SK-N-SH (cell line): ENCODE measurements at places on chromosomes 1 and 21. TPM values are rescaled to one million over a fixed set of nuclear protein-coding genes. Genes with fewer than 3 reads are reported as not detected.

C1orf226 gene
- 0.03 and 0.05 TPM in 2 replicates for polyA plus RNA-seq

SELL gene
- 0.52 and 0.58 TPM in 2 replicates for polyA plus RNA-seq

LDLRAD1 gene
- not detected in 2 replicates for polyA plus RNA-seq

BROX gene
- polyA plus RNA-seq: 3.8 and 4.0 TPM in 2 replicates

LRRC3 gene
- 1.9 and 2.3 TPM in 2 replicates for polyA plus RNA-seq

VAMP3 gene
- 96.4 and 114 TPM in 2 replicates for polyA plus RNA-seq

C1orf87 gene
- not detected in 2 replicates for polyA plus RNA-seq

PLA2G5 gene
- polyA plus RNA-seq: not detected in 2 replicates

- no peak overlapping the region for H3K4me3 ChIP-seq
- H3K27me3 ChIP-seq: no peaks in the 10 kb centered on the region
- H3K4me1 ChIP-seq: 0 out of 2 replicates have a peak, but pooled peaks cover 3% of the 10 kb centered on the region
- H3K27ac ChIP-seq: no peak overlapping the region
- no peaks in the 10 kb centered on the region for H3K36me3 ChIP-seq
- no peak for DNase-seq
Measured at GRCh38 chr1:171501305-171502024, 16.1 kb downstream of the PRRC2C start.

- H3K27me3 ChIP-seq: no peaks in the 10 kb centered on the region
- H3K4me1 ChIP-seq: no peaks in the 10 kb centered on the region
- H3K36me3 ChIP-seq: no peaks in the 10 kb centered on the region
- DNase-seq: no peak
Measured at GRCh38 chr21:15383588-15383987, 318.8 kb upstream of the NRIP1 start.

- peaks cover 94% of the 10 kb centered on the region for H3K36me3 ChIP-seq
- no peak for DNase-seq
- H3K4me3 ChIP-seq: no peak overlapping the region
- no peaks in the 10 kb centered on the region for H3K27me3 ChIP-seq
Measured at GRCh38 chr1:201146626-201147390, 7.5 kb downstream of the TMEM9 start.

DNA sequence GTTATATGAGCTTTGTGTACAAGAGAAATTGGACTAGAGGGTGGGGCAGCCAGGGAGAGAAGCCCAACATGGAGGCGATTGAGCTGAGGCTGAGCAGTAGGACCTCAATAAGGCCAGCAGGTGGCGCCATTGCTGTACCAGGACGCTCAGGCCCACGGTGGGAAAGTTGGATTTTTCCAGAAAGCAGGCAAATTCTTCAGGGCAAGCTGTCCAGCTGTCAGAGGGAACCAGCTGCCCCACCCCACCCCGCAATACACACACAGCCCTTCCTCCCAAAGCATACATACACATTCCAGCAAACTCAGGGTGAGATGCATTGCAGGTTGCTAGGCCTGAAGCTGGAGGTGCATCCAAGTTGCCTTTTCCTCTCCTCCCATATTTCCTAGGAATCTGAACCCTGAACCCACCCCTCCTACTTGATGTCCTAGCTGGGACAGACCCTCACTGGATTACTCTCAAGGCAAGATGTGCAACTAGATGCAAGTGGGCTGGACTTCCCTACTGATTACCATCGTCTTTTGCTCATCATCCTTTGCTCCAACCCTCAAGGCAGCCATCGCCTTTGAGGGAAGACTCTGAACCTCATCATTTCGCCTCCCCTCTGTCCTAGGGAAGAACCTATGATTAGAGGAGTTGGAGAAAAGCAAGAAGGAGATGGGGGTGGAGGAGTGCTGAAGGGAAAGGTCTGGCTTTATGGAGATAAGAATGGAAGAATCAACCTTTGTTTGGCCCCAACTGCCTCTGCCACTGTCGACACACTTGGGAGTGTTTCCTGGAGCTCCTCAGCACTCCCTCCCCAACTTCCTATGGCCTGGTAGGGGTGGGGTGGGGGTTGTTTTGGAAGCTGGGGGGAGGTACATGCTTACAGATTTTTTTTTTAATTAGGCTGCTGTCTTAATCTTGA is 25.5 kb downstream of the CD34 start:
- H3K4me1 ChIP-seq: peaks cover 14% of the 10 kb centered on the region
- H3K4me3 ChIP-seq: no peak overlapping the region
- H3K27me3 ChIP-seq: no peaks in the 10 kb centered on the region; the same call in 1 of the 2 replicates
- H3K27ac ChIP-seq: no peak overlapping the region
- H3K36me3 ChIP-seq: no peaks in the 10 kb centered on the region

DNA sequence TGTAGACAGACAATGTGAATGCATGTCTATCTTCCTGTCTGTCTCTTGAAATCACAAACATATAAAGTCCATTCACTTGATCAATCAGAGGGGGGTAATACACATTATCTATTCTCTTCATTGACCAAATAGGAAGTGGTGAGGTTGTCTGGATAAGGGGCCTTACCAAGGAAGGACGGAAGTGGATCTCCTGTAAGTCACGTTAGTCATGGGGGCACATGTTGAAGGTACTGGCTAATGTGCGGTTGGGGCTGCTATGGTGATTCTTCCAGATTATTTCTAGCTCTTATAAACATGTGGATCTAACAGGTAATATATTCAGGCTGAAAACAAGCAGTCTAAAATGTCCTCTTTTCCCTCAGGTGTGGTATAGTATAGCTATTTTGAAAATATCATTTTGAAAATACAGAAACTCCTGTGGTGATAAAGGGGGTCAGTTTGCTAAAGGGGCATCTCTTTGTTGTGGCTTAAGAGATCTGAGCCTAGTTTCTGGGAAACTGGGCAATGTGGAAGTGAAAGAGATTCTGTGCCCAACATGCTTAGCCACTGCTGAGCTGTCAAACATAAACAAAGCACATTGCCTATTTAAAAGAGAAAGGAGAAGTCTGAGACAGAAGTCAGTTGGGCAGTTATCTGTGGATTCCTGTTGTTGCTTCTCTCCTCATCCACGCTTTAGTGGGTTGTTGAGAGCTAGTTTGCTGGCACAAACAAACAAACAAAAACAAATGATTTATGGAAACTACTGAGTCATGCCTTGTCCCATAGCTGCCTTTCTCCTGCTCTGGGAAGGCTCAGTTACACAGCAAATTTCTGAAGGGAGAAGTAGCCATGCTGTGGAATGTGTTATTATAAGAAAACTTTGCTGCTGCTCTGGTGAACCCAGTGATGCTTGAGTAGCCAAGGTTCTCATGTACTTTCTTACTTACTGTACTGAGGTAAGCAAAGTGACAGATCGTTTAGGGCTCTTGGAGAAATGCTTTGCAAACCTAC is 166.9 kb downstream of the HLX start:
- no peaks in the 10 kb centered on the region for H3K36me3 ChIP-seq
- no peak overlapping the region for H3K27ac ChIP-seq
- no peaks in the 10 kb centered on the region for H3K27me3 ChIP-seq
- H3K4me1 ChIP-seq: no peaks in the 10 kb centered on the region

GRCh38 chr1:78080767-78081166 is 35.0 kb downstream of the GIPC2 start:
- peaks cover under 1% of the 10 kb centered on the region for H3K36me3 ChIP-seq
- H3K4me3 ChIP-seq: no peak overlapping the region
- H3K27me3 ChIP-seq: no peaks in the 10 kb centered on the region
- no peaks in the 10 kb centered on the region; the same call in 1 of the 2 replicates for H3K4me1 ChIP-seq
- DNase-seq: no peak
- no peak overlapping the region for H3K27ac ChIP-seq

DNA sequence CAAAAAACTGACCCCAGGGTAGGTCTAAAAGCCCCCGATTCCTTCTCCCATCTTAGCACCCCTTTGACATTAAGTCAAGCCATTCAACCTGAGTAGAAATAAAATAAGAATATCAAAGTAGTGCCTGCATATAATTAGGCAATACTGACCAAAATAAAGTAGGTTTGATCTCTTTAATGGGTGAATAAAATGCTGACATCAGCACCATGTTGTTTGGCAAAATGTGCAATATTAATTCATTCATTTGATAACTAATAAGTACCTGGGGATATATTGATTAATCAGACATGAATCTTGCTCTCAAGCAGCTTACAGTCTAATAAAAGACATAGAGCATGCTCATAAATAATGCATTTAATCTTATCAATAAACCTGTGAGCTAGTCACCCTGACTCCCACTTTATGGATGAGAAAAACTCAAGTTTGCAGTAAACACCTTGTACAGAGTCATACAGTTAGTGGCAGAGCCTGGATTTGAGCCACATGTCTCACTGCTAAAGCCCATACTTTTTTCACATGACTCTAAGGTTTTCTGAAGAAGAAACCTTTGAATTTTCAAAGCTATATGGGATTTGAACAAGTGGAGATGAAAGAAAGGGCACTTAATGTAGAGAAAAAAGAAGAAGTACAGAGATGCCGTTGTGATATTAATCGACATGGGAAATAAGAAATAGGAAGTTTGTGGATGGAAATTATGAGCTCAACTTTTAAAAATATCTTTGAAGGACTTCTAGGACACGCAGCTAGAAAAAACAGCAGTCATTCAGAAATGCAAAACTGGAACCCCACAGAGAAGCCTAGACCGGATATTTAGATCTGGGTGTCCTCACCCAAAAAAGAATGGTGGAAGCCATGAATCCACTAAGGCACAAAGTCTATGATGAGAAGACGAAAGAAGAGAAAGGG is 183.9 kb downstream of the TOMM20 start:
- H3K4me3 ChIP-seq: no peak overlapping the region
- H3K36me3 ChIP-seq: no peaks in the 10 kb centered on the region
- H3K27ac ChIP-seq: no peak overlapping the region
- no peaks in the 10 kb centered on the region for H3K27me3 ChIP-seq
- no peak for DNase-seq
- no peaks in the 10 kb centered on the region for H3K4me1 ChIP-seq

DNA sequence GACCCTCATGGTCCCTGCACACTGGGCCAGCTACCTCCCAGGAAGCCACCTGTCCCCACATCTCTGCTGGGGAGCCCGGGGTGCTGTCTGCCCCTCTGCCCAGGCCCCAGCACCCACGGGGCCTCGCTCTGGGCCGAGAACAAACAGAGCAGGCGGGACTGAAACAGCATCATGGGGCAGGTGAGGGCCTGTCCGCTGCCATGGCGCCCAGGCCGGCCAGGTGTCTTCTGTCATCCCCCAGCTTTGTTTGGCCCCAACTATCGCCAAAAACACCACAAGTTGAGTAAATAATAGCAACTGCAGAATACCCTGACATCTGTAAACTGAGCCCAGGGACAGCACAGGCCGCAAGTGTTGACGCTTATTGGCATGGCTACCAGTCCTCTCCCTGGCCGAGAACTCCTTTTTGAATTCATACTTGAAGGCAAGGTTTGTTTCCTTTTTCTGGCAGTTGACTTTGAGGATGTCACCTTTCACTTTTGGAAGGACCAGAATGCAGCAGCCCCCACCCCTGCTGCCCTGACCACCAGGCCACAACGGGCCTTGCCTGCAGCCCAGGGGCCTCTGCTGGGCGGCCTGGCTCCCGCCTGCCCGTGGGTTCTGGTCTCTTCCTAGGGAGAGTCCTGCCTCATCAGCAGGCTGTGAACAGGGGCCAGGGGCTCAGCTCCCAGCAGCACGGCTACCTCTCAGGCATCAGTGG is 152.7 kb downstream of the CASZ1 start:
- H3K27ac ChIP-seq: no peak overlapping the region
- no peaks in the 10 kb centered on the region for H3K36me3 ChIP-seq
- H3K27me3 ChIP-seq: no peaks in the 10 kb centered on the region
- no peak for DNase-seq

DNA sequence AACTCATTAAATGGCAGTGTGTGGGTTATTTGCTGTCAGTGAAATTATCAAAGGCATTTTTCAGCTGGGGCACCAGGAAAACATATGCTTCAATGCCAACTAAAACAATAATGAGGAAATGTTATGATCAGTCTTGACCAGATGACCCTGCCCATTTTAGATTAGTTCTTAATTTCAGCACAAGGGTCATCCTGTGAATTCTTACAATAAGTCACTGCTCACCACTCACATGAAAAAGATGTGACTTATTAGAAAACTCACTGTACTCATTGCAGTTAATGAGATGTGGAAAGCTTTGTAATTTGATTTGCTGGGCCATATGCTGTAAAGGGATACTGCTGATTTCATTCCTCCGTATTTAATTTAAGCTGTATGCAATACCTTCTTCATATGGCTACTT is 178.5 kb upstream of the LMO4 start:
- no peak overlapping the region for H3K27ac ChIP-seq
- DNase-seq: peak; percentile 58
- no peak overlapping the region for H3K4me3 ChIP-seq

GRCh38 chr21:14548779-14549178 is 2.7 kb upstream of the SAMSN1 start:
- H3K4me1 ChIP-seq: no peaks in the 10 kb centered on the region
- H3K36me3 ChIP-seq: no peaks in the 10 kb centered on the region
- DNase-seq: no peak
- no peak overlapping the region for H3K4me3 ChIP-seq

DNA sequence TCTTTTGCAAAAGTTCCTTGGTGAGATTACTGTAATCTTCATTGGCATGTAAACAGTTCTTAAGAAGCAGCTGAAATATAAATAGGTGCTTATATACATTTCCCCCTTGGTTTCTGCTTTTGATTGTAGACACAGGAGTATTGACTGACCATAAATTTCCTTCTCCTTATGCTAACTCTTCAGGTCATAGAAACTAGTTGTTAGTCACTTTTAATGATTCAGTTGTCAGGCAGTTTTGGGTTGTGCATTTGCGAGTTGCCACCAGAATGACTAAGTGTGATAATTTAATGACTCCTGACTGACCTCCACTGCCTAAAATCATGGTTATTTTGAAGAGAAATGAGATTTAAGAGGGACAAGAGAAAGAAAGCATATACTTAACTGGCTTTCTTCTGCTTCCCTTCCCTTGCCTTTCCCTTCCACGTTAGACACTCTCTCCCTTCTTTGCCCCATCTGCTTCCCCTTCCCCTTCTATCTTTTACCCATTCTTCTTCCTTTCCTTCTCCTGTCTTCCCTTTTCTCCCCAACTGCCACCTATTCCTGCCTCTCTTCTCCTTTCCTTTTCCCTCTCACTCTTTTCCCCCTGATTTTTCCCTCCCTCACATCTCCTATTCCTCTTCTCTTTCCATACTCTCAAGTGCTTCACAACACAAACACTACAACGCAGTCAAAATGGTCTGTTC is 12.3 kb downstream of the ZMPSTE24 start:
- H3K36me3 ChIP-seq: peaks cover 62% of the 10 kb centered on the region
- no peaks in the 10 kb centered on the region for H3K4me1 ChIP-seq
- no peak for DNase-seq
- H3K27me3 ChIP-seq: no peaks in the 10 kb centered on the region

DNA sequence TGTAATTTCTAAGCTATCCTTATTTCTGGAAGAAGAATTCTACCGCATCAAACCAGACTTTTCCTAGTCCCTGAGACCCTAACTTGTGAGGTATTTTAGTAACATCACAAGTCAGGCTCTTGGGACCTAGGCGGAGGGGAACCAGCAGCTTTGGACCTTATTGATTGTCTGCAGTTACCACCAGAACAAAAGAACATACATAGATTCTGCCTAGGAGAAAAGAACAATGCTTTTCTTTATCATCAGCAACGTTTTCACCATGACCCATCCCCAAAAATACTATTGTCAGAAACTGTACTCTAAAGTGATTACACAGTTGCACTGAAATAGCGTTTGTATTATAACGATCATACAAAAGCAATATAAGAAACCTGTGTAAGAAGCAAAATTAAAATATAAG is 860.4 kb downstream of the USP25 start:
- no peak overlapping the region for H3K4me3 ChIP-seq
- DNase-seq: no peak
- H3K27me3 ChIP-seq: no peaks in the 10 kb centered on the region
- no peak overlapping the region; the same call in 1 of the 2 replicates for H3K27ac ChIP-seq
- H3K36me3 ChIP-seq: no peaks in the 10 kb centered on the region

- H3K27me3 ChIP-seq: no peaks in the 10 kb centered on the region
- H3K4me1 ChIP-seq: no peaks in the 10 kb centered on the region
- DNase-seq: peak; percentile 36
- H3K4me3 ChIP-seq: no peak overlapping the region
- H3K27ac ChIP-seq: no peak overlapping the region
Measured at GRCh38 chr1:210754878-210755665, 378.9 kb downstream of the KCNH1 start.

GRCh38 chr1:1215080-1215676 is 1.2 kb upstream of the TNFRSF4 start:
- H3K4me1 ChIP-seq: no peaks in the 10 kb centered on the region
- H3K4me3 ChIP-seq: no peak overlapping the region
- H3K27me3 ChIP-seq: no peaks in the 10 kb centered on the region
- H3K27ac ChIP-seq: no peak overlapping the region
